ENCODE measurements at places on chromosomes 13 and 19. TPM values are rescaled to one million over a fixed set of nuclear protein-coding genes. Genes with fewer than 3 reads are reported as not detected.

Gene ADAMTS10
- 43.5 TPM for polyA plus RNA-seq

Gene KLK3
- polyA plus RNA-seq: 0.68 TPM

Gene LILRB2
- polyA plus RNA-seq: 0.45 TPM

Gene ATP1A3
- polyA plus RNA-seq: 0.65 TPM

Gene FFAR2
- polyA plus RNA-seq: 0.78 TPM

DNA sequence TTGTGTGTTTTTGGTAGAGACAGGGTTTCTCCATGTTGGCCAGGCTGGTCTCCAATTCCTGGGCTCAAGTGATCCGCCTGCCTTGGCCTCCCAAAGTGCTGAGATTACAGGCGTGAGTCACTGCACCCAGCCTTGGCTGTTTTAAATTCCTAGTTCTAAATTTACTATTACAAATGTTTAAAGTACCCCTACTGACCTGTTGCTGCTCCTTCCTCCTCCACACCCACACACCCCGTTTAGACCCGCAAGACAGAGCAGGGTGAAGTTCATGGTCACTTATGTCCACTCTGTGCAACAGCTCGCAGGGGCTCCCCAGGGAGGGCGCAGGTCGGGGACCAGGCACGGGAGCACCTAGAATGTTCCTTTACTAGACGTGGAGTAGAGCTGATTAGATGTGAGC lies 28.7 kb downstream of the TMEM161A start:
- DNase-seq: no peak

DNA sequence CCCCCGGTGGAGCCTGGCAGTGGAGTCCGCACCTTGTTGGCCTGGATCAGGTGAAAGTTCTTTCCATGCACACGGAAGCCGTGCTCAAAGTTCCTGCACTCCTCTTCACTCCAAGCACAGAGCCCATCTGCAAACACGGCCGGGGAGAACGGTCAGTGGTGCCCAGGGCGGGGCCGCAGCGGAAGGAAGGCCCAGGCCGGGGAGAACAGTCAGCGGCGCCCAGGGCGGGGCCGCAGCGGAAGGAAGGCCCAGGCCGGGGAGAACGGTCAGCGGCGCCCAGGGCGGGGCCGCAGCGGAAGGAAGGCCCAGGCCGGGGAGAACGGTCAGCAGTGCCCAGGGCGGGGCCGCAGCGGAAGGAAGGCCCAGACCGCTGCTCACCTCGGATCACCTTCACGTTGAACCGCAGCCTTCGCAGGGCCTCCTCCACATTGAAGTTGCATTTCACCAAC lies 20.6 kb upstream of the PLPP2 start:
- DNase-seq: no peak

DNA sequence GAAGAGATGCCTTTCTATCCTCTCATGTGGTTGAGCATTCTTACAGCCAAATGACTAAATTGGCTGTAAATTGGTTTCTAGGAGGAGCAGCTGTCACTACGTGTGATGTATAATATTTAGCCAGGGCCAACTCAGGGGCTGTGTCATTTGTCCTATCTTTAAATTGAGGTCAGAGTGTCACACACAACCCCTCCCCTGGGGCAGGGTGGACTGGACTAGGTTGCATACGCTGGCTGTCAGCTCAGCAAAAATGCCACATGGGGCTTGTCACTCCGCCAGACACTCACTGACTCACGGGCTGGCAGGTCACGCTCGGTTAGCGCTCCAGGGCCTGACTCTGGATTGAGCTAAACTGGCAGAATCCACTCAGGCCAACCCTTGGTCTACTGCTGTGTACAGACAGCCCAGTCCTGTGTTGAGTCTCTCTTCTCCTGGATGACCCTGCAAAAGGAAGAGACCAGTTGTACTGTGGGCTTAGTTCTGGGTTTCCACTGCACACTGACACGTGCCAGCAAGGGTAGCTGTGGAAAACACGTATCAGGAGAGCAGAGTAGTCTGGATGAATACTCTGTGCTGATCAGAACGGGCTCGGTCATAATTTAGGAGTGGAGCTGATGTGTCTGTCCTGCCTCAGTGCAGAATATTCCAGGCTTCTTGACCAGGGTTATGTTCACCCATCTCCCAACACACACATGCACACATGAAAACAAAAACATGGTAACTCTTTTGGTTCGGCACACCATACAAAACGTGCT lies 29.1 kb downstream of the SHISA2 start:
- peak; percentile 77 for DNase-seq
